ENCODE measurements at places on chromosomes 3 and 15. TPM values are rescaled to one million over a fixed set of nuclear protein-coding genes. Genes with fewer than 3 reads are reported as not detected.

Gene GP9
- total RNA-seq = not detected

Gene SOX14
- not detected for total RNA-seq

Gene KNG1
- not detected for total RNA-seq

Gene MAPKAPK3
- 131 TPM for total RNA-seq

Gene C15orf62
- total RNA-seq = 2.7 TPM

Gene TPRG1
- 6.0 TPM for total RNA-seq

Gene A4GNT
- not detected for total RNA-seq

Gene IL5RA
- 0.79 TPM for total RNA-seq

Gene UROC1
- total RNA-seq = not detected

- ATAC-seq = peak; percentile 91
Observed at GRCh38 chr3:9715764-9716437, 12.3 kb downstream of the CPNE9 start.

DNA sequence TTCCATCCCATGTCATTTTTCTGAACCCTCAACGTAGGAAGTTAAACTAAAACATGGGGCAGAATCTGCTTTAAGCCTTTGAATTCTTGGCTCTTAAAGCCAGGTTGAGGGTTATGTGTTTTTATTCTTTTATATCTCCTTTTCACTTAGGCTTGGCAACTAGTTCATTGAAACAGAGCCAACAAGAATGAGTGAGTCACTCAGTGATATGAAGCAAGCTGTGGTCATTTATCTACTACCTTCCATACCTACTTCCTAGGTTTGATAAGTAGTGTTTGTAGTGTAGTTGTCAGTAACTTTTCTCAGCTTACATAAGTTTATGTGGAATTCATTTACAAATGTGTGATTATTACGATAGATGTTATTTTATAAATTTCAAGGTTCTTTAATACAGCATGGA, 67.4 kb downstream of the SNRPN start:
- ATAC-seq = no peak

- ATAC-seq = no peak
Observed at GRCh38 chr3:16464511-16465148, 48.9 kb downstream of the RFTN1 start.

GRCh38 chr15:70580958-70581357, 182.4 kb downstream of the UACA start:
- no peak for ATAC-seq

DNA sequence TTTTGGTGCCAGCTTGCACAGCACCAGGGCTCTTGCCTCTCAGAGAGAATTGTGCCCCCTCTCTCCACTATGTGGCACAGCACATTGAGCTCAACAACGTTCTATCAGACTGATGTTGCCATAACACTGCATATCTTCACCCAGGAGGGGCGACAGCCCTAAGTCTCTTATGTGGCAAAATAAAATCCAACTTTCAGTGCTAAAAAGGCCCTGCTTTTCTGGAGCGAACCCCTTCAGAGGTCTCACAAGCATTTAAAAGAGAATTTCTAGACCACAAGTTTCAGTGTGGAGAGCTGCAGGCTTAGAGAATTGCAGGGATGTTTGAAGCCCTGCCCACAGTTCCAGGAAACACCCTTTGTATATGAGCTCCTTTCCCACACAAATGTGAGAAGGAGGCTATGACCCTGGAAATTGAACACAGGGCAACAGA, 85.5 kb downstream of the LIPC start:
- ATAC-seq = peak; percentile 46

DNA sequence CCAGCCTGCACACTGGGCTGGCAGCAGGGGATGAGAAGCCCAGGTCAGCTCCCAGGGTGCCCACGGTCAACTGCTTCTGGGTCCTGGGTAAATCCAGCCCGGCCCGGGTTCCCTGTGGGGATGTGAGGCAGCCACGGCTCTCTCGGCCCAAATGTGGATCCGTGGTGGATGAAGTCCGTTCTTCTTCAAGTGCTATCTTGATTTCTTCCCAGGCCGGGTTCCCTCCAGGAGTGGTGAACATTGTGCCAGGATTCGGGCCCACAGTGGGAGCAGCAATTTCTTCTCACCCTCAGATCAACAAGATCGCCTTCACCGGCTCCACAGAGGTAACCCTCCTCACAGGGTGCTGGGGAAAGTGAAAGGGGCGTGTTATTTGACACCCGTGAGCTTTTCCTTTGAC, 16.1 kb downstream of the ALDH1A3 start:
- no peak for ATAC-seq

GRCh38 chr3:19652336-19652735, 281.7 kb downstream of the EFHB start:
- ATAC-seq = no peak

GRCh38 chr15:67406257-67406861, 114.6 kb upstream of the C15orf61 start:
- no peak for ATAC-seq
